Cortex of kidney (tissue), 1 donor: ENCODE measurements at places on chromosomes 1 and 21.

GRCh38 chr1:207221934-207222351, 99.5 kb upstream of the CD55 start:
- DNase-seq: no peak

DNA sequence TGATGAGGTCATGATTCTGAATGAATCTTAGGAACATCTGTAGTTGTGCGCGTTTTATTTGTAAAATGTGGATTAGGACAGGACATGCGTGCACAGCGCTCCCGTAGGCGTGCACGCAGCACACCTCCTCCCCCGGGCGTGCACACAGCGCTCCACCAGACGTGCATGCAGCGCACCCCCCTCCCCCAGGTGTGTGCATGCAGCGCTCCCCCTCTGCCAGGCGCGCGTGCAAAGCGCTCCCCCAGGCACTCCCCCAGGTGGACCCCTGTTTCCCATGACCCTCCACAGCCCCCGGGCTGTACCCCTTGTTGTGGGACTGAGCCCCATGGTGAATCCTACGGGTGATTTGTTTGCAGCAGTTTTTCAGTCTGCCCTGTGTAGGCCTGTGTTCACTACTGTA, 61.6 kb downstream of the S100B start:
- DNase-seq: no peak

GRCh38 chr1:1890506-1891348, at the start of gene GNB1:
TSS of gene GNB1 (minus strand) at chr1:1891087. CDS start at chr1:1825453, 65,634 bp downstream.
- DNase-seq: no peak

DNA sequence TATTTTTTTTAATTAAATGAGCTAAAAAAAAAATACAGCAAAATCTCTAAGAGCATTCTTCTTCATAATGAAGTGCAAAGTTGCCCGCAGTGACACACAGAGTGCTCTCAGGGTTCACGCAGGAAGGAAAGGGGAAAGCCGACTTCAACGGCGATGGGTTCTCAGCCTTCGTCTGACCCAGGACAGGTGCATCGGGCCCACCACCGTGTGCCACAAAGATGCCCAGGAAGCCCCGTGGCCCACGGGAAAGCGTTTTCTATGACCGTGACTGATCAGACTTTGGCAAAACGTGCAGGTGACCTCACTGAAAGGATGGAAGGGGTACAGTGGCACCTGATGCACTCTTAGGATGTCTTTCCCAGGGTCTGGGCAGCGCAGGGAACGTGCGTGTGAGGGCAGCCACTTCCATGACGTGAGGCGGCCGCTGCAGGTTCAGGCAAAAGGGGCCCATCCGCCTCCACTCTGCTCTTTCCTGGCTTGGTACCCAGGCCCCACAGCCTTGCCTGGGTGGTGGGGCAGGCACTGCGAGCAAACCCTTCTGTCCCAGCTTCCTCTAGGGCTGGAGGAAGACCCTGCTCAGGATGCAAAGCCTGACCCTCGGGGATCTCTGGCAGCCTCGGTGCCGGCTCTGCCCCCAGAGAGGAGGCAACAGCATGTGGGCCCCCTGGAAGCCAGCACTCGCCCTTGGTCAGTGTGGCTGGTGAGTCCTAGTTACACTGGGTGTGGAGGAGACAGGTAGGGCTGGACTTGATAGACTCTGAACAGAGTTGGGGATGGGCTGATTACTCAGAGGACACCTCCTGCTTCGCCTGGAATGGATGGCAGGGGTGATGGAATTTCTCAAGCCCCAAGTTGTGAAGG, 8.3 kb downstream of the LRRC47 start:
- no peak for DNase-seq

GRCh38 chr1:153586347-153586746, 20.7 kb upstream of the S100A2 start:
- DNase-seq: no peak

- no peak for DNase-seq
Observed at GRCh38 chr1:1156140-1157032, 17.3 kb upstream of the TTLL10 start.

GRCh38 chr21:45959779-45960390, 21.7 kb upstream of the COL6A1 start:
- no peak for DNase-seq

DNA sequence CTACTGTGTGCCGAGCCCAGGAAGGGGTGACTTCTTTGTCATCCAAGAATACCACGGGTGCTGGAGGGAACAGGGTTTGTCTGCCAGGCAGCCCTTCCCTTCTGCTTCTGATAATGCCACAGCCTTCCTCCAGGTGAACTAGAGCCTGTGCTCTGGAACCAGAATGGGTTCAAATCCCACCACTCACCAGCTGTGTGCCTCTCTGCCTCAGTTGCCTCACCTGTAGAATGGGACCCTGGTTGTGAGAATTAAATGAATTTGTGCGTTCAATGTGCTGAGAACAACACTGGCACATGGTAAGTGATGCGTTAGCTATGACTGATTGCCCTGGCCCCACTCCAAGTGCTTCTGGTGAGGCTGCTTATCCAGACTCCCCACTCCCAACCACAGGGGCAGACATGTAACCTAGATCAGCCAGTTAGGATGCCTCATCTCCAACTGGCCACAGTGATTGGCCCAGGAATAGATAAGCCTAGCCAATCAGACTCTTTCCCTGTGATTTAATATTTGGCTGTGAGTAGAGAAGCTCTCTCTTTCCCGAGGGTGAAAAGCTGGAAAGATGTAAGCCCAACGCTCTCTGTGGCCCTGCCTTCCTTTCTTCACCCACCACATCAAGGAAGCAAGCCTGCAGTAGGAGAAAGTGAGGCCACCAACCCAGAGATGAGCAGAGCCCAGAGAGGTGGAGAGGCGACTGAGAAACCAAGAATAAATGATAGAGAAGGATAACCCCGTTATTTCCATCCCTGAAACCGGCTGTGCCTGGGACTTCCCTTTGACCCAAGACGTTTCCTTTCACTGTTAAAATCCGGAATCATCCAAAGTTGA, 20.8 kb upstream of the LAPTM5 start:
- DNase-seq: no peak

DNA sequence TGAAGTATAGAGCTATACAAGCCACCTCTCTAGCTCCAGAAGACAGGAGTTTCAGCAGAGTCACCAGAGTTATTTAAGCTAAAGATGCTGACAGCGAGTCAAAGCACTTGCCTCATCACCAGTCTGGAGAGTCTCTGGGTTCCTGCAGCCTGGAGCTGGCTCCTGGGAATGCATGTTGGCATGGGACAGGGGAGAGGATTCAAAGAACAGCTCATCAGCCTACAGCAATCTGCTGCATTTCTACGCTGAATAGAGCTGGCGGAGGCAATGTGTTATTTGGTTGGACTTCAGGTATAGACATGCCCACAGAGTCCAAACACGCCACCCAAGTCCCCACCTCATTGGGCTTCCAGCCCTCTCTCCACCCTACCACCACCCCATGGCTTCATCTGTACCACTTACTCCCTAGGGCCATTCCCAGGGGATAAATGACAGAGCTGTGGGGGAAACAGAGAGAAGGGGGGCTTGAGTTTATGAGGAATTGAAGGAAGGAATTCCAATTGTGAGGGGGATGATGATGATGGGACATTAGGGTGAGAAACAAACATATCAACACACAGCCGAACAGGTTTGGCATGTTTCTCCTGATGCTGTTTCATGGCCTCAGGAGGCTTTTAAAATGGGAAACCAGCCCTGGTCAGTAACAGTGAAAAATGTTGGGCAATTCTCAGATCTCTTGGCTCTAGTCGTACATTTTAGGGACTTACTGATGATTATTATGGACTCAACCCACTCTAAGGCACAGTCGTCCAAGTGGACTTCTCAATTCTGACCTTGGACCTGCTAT, 58.4 kb downstream of the PLEKHA6 start:
- no peak for DNase-seq

- no peak for DNase-seq
Observed at GRCh38 chr1:13703558-13704490, 3.8 kb downstream of the PRDM2 start.

GRCh38 chr1:233336554-233337456, 9.3 kb downstream of the MAP3K21 start:
- DNase-seq: no peak

DNA sequence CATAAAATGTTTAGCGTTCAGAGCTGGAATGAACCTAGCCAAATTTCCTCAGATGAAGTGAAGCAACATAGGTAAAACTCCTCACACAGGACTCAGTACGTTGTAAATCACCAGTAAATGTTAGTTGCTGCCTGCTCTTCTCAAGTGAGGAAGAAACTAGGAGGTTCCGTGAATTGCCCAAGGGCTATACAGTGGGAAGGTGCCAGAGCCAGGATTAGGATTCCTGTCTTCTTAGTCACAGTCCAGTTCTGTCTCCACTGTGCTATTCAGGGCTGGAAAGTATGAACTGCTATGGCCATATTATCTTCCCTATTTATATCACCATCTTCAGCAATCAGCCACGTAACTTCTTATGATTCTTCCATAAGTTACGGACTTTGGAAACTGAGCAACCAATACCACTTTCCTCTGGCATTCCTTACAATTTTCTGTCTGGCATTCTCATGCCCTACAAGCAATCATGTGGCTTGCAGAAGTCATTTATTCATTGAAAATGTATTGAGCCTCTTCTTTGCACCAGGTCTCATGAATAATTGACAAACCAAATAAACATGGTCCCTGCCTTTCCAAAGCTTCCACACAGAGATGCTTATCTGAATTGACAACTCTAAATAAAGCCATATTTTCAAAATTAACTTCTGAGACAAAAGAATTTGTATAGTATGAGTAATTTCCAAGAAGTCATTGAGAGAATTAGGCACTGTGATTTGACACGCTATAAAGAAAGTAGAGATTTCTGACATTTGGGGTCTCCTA, 271.6 kb upstream of the SGIP1 start:
- DNase-seq: no peak

DNA sequence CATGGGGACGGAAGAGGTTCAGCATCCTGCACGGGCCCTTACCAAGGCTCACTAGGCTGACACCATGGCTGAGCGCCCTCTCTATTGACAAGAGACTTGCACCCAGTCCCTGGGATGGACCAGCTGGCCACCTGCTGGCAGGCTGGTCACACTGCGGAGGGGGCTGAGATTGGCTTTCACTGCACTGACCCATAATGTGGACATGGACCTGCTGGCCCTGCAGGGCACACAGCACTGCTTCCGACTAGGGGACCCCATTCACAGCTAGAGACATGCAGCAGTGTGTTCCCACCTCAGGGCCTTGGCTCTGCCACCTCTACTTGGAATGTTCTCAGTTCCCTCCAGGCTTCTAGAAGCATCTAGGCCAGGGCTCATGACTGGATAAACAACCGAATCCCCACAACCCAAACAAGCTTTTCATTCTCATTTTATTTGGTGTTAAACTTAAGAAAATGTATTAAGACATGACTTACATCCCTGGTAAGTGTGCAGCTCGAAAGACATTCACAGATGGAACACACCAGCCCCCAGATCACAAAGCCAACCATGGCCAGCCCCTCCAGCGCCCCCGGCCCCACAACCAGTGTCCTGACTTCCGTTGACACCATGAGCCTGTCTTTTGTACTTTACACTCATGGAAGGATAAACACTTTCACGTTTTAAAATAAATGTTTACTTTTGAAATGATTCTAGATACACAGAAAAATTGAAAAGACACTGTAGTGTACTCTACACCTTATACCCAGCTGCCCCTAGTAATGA, 9.3 kb upstream of the SRARP start:
- no peak for DNase-seq

DNA sequence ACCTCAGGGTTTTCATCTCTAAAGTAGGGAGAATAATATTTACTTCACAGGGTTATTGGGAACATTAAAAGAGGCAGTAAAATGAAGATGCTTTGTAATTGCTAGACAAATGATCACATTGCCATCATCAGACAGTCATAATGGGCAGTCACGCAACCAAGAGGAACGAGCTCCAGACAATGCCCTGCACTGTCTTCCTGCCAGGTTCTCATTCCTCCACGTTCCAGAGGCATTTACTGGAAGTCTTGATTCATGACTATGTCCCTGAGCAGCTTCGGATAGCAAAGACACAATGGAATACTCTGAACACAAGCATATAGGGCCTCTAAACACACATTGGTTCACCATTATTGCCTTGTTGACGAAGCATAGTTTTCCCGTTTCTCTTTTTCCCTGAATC, 389.7 kb downstream of the NTNG1 start:
- no peak for DNase-seq

DNA sequence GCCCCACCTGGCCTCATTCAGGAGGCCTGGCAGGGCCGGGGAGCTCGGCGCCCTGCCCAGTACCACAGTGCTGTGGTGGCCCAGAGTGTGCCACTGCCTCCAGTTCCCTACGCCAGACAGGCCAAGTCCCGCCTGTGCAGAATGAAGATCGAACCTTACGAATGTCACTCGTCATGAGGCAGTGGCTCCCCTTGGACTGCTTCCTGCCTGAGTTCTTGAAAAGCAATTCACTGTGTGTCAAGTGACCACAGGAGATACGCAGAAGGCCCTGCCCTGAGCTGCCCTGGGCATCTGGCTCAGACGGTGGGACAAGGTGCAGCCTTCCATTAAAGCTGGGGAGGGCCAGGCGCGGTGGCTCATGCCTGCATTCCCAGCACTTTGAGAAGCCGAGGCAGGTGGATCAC, 49.6 kb upstream of the LRP8 start:
- DNase-seq: no peak

GRCh38 chr1:7529917-7530316, 241.2 kb upstream of the VAMP3 start:
- DNase-seq: no peak

DNA sequence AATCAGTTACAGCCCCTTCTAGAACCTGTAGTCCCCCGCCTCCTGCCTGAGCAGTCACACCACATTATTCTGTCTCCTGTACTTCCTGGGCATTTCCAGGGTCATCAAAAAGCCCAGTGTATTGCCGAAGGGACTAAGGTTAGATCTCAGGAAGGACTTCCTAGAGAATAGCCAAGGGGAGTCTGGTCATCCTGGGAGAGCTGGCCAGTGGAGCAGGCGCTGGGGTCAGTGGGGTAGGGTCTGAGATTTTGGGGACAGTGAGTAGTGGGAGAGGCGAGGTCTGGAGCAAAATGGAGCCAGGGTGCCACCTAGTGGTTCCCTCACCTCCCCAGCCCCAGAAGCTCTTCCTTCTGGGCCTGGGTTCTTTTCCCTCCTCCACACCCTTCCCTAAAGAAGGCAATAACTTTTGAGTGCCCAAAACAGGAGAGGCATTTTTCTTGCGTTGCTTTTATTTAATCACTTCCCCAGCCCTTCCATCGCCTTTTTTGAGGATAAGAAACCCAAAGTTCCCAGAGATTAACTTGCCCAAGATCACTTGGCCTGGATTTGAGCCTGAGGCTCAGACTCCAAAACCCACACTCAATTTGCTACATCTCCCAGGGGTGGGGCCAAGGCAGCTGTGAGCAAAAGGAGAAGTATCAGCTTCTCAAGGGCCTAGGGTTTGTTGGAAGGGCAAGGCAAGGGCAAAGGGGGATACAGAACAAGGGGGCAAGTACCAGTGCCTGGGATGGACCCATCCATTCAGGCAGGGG, 7.3 kb upstream of the PMVK start:
- DNase-seq: no peak
